ENCODE measurements at places on chromosomes 11 and 22. TPM values are rescaled to one million over a fixed set of nuclear protein-coding genes. Genes with fewer than 3 reads are reported as not detected.
A peak's percentile ranks its signal among the peaks of the same experiment; 100 is the strongest.

DNA sequence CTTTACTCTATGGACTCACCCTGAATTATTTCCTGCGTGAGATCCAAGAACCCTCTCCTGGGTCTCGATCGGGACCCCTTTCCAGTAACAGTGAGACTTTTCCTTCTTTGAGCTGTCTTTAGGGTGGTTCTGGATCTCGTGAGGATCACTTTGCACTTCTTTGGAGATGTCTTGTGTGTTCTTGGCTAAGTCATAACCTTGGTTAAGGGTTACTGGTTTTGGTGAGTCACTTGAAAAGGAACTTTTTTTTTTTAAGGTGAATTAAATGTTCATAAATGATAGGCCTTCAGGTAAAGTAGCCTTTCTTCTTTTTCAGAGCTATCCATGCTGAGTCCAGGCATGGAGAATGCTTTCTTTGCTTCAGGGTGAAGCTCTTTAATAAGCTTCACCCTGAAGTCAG lies 19.4 kb upstream of the GSTP1 start:
- no peak for DNase-seq

PTS gene
- 83.8 TPM for total RNA-seq

DNA sequence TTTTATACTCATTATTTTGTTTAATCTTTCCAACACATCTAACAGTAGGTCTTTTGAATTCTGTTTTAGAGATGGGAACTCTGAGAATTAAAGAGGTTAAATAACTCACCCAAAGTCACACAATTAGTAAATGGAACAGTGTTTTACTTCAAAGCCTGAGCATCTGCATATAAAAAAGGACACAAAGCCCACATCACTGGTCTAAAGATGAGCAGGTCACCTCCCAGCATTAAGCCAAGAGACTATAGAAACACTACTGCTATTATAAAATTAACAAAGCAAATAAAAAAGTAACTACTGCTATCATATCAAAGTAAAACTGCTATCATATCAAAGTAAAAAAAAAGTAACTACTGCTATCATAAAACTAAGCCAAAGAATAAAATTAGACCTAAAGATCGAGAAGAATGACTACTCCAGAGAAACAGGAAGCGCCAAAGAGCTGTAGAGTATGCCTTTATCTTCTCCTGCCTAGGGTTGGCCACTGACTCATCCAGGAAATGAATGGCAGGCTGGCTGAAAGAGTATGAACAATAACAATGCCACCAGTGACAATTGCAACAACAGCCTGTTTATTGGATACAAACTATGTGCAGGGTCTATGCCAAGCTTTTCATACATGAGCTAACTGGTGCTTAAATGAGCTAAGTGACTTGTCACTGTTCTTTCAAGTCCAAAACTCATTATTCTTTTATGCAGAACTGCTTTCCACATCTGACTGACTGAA lies 1153.0 kb upstream of the TENM4 start:
- DNase-seq, result peak; percentile 96

GRCh38 chr11:86115542-86116385 lies 46.9 kb upstream of the PICALM start:
- DNase-seq, result no peak

DNA sequence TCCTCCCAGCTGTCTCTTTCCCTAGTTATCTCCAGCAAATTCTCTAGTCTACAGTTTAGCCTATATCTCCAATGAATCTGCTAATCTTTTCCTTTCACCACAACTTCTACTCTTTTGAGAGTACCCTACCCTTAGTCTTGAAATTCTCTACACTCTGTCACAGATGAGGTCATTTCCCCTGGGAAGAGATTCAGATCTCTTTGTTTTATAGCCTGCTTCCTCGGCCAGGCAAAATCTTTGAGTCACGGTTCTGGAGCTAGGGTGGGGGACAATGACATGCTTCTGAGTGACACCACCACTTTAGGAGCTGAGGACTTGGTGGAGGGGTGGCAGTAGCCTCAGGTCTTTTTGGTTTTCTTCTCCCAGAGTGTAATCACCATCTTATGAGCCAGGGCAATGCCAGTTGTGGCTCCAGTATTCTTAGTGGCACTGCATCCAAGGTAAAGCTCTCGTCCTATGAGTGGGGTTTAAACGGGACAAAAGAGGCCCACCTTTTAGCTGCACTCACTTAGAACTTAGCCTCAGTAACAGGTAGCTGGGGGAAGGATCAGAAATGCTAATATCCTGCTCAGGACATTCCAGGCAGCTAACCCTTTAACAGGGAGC lies 98.5 kb upstream of the RRM1 start:
- peak; percentile 88 for DNase-seq

CD3D gene
- not detected for total RNA-seq

SNX15 gene
- 34.7 TPM for total RNA-seq

- DNase-seq, result peak; percentile 31
Measured at GRCh38 chr22:45263463-45264269, 21.1 kb upstream of the UPK3A start.

OR9I1 gene
- total RNA-seq, result not detected

- DNase-seq, result no peak
Measured at GRCh38 chr11:117605331-117605730, 191.7 kb downstream of the DSCAML1 start.

LARGE2 gene
- total RNA-seq, result 10.9 TPM

DNA sequence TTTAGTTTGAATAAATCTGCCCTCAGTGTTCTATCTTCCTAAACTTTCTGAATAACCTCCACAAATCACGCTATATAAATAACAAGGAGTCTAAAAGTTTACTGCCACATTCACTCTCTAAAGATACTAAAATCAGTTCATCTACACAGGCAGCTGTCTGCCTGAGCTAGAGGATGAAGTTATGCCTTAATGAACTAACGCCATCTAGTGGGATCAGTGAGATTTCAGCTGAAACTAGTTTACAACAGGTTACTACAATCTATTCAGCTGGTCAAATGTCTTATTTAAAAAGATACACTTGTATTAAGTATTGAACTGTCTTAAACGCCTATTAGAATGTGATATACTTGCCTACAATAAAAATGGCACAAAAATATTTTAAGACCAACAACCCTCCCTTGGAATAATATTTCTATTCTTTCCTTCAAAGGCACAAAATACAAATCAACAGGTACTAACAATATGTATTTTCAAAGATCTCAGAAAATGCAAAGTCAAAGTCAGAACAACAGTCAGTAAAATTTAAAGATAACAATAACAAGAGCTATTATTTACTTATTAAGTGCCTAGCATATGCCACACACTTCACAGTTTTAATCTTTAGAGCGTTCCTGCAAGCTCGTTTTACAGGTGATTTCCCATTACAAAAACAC lies 84.1 kb downstream of the LARGE2 start:
- DNase-seq, result peak; percentile 95

DNA sequence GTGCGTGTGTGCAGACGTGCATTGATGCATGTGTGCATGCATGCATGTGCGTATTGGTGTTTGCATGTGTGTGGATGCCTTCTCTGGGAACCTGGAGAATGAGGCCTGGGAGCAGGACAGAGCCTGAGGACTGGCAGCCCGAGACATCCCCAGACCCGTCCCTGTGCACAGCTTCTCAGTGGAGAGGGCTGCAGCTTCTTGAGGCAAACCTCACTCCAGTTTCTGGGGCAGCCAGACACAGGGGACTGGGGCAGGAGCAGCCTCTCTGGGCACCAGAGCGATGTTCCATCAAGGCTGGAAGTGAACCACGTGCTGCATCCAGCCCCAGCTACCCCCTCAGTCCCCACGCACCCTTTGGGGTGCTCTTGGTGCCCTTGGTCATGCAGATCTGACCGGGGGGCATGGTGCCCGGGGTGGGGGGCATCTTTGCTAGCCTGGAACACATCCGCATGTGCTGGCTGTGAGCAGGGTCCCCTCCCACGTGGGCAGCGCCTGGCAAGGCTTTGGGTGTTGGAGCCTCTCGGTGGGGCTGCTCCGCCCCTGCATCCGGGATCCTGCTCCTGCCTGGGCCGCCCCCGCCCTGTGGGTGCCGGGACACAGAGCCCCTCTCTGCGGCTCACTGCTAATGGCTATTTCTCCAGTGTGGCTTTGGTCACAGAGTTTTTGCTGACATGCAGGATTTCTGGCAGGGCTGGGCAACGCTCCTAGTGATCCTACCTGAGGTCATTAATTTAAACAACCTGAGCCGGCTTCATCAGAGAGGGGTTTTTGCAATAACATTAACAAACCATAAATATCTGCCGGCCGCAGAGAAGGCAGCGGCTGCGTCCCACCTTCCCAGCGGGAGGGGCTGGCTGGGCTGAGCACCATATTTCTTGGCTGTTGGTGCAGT lies 434.7 kb downstream of the TBC1D22A start:
- no peak for DNase-seq

- no peak for DNase-seq
Measured at GRCh38 chr11:64759722-64760719, at the start of gene PYGM. TSS of gene PYGM (minus strand) at chr11:64759974. CDS start at chr11:64759898, 76 bp downstream.

DNA sequence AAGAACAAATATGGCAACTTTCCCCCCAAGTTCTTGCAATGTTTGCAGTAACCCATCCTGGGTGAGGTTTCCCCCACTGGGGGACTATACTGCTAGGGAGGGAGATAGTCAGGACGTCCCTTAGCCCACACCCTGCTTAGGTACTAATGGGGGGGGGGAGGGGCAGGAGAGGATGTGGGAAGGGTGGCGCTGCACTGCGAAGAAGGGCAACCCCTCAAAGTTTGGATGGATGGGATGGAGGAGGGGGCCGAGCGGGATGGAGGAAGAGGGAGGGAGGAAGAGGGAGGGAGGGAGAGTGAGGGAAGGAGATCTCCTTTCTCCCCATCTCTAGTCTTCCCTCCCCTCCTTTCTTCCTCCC lies 100.6 kb upstream of the HSD17B12 start:
- no peak for DNase-seq

GRCh38 chr22:27489178-27489675 lies 312.3 kb downstream of the MN1 start:
- DNase-seq, result no peak

LYVE1 gene
- total RNA-seq, result 0.15 TPM

MOB2 gene
- total RNA-seq, result 14.7 TPM

- no peak for DNase-seq
Measured at GRCh38 chr11:125426818-125427528, 69.1 kb downstream of the FEZ1 start.

DNA sequence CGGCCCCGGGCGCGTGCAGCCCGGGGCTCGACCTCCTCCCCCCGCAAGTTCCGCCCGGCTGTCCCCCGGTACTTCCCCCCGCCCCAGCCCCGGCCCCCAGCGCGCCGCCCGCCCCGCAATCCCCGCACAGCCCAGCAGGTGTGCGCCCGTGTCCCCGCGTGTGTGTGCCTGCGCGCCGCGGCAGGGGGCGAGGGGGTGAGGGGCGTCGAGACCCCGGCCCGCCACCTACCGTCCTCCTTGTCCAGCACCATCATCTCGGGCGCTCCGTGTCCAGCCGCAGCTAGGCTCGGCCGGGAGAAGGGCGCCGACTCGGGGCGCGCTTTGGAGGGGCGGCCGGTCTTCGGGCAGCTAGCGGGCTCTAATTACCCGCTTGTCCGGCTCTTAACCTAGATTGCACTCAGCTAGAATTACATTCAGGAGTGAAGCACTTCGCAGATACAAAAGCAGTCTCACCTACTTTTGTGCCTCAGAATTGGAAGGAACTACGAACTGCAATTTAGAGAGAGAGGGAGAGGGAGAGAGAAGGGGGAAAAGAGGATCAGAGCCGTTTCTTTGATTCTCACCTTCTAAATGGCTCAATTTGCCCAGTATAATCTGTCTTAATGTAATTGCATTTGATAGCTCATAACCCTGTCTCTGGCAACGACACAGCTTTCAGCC lies 439 bp downstream of the LMO1 start:
- DNase-seq, result no peak

- DNase-seq, result no peak
Measured at GRCh38 chr11:57306161-57306876, 18.4 kb downstream of the TNKS1BP1 start.

DNA sequence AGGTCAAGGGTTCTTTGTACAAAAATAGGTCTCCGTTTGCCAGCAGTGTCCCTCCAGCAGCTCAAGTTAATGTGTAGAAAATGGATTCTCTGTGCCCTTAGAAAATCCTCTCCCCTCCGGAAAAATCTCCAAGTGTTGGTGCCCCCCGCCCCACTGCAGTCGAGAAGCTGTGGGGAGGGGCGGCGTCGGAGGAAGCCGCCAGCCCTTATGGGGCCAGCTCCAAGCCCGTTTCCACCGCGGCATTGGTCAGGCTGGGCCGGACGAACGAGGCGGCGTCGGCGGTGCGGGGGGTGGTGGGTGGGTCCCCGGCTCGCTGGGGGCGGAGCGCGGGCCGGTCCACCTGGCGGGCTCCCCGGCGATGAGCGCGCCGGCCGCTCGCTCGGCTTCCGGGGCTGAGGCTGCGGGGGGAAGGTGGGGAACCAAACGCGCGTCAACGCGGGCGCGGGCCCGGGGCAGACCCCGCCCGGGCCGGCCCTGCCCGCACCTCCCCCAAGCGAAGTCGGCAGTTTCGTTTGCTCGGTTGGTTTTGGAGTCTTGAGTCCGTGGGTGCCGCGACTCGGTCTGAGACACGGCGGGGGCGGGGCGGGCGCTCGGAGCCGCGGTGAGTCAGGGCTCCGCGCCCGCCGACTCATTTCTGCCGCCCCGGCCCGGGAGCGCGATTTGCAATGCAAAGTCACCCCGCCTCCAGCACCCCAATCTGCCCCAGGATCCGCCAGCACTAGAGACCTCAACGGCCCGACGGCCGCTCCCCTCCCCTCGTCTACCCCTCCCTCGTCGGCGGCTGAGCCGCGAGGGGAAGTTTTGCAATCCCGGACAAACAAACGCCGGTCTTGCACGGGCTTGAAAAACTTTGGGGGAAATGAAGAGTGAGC lies 1.4 kb downstream of the ASCL2 start:
- no peak for DNase-seq

- no peak for DNase-seq
Measured at GRCh38 chr11:60310407-60310998, 16.6 kb upstream of the MS4A6E start.

DNA sequence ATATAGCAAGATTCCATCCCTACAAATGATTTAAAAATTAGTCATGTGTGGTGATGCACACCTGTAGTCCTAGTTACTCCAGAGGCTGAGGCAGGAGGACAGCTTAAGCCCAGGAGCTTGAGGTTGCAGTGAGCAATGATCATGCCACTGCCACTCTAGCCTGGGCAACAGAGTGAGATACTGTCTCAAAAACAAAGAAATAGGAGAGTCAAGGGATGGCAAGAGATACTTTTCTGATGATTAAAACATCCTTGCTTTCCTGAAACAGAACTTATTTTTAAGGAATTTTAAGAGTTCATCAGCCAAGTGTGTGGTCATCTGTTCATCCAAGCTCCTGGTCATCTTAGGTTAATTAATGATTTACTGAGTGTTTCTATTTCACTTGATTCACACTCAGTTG lies 1252.0 kb downstream of the LRRC4C start:
- DNase-seq, result no peak

- no peak for DNase-seq
Measured at GRCh38 chr22:49141761-49142160, 685.9 kb downstream of the BRD1 start.

DNA sequence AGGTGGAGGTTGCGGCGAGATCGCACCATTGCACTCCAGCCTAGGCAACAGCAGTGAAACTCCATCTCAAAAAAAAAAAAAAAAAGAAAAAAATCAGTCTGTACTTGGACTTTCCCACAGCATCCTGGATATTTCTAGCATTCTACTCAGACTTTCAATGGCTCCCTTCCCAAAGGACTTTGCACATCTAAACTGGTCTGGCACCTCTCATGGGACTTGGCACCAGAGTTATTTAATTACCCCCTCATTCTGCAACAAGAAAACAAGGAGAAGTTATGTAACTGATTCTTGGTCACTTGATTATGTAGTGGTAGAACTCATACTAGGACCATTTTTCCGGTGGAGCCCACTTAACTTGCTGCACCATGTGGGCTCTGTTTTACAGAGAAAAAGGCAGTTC lies 519.5 kb downstream of the OPCML start:
- no peak for DNase-seq

Data from A673 (cell line).